ENCODE measurements at places on chromosomes 2 and 18.

DNA sequence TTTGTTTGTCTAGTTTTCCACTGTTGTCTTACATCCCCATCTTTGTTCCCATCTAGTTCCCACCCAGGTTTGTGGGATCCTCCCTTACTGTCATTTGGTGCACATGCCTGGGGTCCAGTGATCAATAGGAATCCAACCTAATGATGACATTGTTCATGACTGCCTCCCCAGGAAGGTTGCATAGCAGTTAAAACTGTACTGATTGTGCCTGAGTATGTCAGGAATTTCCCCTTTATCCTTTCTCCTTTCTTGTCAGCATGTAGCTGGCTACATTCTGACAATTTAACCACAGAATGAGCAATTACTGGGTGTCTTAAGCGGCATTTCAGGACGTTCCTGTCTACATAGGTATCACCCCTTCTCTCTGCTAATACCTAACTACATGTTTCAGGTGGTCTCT lies 653.0 kb downstream of the CNTNAP5 start:
- DNase-seq = no peak

GRCh38 chr18:32420084-32420750 lies 50.5 kb downstream of the GAREM1 start:
- no peak for DNase-seq

GRCh38 chr2:39558906-39559305 lies 106.8 kb upstream of the TMEM178A start:
- no peak for DNase-seq

DNA sequence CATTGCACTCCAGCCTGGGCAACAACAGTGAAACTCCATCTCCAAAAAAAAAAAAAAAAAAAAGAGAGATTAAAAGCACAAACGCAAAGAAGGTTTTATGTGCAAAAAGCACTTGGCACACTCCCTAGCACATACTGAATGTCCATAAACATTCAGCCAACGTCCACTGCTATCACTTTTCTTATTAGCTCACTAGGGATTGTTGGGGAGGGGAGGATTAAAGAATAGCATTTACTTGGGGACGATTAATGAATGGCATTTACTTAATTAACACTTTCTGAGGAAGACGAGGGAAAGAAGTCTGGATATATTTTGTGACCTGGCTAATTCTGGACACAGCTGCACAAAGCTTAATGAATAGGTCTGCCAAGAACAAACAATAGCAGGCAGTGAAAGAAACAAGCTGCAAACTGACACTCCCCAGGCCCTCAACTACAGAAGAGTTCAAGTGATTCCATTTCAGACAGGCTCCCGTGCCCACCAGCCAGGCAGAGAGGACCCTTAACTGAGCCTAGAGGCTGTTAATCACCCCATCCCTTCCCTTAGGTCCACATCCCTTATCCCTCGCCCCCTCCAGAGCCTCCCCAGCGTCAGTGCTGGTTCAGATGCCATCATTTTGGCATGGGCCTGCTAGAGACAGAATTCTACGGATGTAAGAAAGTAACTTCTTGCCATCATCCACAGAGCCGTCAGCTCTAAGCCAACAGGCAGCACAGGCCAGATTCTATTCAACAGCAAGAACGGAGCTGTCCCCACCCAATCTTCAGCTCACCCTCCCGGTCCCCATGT lies 7.4 kb downstream of the CYB5A start:
- DNase-seq = no peak

DNA sequence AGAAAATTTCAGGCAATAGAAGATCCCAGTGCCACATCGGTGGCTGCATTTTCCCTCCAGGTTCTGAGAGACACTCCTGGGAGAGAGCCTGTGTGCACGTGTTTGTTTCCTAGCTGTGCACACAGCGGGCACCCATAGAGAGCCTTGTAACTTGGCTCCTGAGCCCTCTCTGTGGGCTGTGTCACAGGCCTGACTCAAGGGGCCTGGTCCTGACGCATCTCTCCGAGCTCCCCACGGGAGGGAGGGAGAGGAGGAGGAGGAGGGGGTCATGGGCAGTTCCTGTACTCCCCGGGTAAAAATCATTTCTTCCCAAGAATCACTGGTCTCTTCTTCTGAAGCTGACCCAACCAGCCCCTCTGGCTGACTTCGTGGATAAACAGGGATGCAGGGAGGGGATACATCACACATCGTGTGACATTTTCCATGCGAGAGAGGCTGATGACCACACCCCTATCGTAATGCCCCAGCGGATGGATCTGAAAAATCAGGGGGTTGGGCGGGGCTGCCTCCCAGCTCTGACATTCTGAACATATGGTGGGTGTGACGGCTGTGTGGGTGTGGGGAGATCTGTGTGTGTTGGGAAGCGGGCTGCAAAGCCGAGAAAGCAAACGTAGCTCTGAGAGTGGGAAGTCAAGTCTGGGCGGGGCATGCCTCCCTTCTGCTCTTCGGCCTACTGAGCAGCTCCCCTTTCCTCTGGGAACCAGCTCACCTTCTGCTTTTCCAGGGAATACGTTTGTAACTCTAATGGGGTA lies 308.3 kb upstream of the HS6ST1 start:
- no peak for DNase-seq

DNA sequence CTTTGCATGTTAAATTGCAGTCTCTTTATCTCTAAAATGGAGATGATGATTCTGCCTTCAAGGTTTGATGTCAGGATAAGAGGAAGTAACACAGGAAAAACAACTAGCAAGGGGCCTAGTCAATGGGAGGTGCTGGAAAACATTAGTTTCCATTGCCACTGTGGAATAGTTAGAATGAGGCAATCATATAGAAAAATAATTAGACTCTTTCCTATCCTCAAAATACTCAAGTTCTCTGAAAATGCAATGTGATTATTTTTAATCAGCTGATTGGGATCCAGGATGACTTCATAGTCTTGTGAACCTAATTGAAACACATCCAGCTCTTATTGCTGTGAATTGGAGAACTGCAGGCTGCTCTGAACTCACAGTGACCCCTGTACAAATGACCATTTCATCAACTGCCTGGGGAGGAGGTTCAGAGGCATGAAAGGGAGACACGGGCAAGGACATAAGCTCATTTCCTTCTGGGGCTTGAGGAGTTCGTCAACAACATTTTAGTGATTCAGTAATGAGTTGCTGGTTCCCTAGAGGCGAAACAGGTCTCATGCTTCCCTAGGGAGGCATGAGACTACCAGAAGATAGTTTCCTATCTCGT lies 422.5 kb downstream of the LPIN1 start:
- no peak for DNase-seq

DNA sequence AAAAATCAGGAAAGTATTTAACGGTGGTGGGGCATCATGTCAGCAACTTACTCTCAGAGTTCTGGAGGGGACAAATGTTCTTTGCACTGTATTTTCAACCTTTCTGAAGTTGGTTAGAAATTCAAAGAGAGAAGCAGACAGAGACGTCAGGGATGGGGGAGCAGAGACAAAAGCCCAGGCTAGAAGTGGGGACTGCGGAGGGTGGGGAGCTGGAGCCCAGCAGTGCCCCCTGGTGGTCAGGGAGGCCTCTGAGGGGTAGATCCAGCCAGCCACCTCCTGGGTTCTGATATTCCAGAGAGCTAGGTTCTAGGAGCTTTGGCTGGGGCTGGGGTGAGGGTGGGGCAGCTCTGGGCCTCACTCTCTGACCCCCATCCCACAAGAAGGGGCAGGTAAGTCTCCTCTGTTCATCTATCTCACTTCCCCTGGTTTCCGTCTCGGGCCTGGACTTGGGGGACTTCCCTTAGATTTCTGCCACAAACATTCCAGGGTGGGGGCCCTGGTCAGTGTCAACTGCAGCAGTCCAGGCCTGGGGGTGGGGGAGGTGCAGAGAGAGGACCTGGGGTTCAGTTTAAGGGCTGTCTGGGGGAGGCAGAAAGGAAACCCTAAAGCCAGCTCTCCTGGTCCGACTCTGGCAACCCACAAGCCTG lies 8.9 kb downstream of the TNS1 start:
- DNase-seq = peak; percentile 59

DNA sequence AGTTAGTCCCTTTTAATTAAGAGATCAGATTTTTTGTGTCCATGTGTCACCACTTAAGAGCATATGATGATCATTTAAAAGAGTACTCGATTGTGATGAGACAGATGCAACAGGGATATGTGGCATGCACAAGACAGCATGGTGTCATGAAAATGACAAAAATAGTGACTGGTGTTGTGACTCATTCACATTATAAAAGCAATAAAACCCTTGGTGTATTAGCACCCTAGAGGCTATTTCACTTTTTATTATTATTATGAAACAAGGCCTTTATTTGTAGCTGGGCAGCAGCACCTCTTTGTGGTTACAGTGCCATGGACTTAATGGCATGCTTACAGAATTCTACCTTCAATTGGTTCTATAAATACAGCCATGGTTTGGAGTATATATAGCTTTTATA lies 1296.0 kb upstream of the ZEB2 start:
- no peak for DNase-seq

Data from urothelium cell line (cell line).